ENCODE measurements at places on chromosomes 11 and 22.
A peak's percentile ranks its signal among the peaks of the same experiment; 100 is the strongest.

DNA sequence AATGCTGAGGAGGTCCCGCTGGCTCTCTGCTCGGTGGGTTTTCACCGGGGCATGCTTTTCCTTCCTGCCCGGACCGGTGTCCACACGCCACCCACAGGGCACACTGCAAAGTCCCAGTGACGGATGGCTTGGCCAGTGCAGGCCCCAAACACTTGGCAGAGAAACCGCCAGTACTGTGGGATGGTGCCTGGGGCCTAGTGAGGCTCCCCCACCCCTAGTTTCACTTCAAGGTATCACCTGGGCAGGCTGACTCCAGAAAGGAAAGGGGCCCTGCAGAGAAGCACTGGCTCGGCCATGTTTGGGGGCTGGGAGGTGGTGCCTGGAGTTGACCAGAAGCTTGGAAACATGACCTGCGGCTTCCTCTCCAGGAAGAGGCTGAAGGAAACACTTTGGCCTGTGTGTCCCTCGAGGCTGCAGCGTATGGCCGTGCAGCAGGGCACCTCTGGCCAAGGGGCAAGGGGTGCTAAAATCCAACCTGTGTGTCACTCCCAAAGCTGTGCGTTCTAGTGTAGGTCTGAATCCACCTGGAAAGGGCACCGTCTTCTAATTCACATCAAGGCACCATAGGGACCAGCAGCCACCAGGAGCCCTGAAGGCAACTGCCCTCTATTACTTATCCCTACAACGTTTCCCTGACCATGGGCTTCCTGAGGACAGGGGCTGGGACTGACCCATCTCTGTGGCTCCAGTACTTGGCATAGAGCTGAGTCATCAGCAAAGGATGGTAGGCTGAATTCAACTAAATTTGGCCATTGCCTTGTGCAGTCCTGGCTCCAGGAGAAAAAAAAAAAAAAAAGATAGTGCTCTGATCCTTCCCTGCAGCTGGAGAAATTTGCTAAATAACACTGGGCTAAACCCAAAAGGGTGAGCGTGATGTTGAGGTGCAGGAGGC lies 22.6 kb downstream of the TPBGL start:
- DNase-seq: no peak

- DNase-seq: no peak
Measured at GRCh38 chr11:73622926-73623593, 23.3 kb upstream of the PLEKHB1 start.

GRCh38 chr22:23231471-23232093 lies 51.3 kb downstream of the BCR start:
- no peak for DNase-seq

GRCh38 chr22:32985899-32986765 lies 72.0 kb downstream of the SYN3 start:
- DNase-seq: peak; percentile 91

- DNase-seq: no peak
Measured at GRCh38 chr11:35292279-35292678, 127.1 kb downstream of the SLC1A2 start.

DNA sequence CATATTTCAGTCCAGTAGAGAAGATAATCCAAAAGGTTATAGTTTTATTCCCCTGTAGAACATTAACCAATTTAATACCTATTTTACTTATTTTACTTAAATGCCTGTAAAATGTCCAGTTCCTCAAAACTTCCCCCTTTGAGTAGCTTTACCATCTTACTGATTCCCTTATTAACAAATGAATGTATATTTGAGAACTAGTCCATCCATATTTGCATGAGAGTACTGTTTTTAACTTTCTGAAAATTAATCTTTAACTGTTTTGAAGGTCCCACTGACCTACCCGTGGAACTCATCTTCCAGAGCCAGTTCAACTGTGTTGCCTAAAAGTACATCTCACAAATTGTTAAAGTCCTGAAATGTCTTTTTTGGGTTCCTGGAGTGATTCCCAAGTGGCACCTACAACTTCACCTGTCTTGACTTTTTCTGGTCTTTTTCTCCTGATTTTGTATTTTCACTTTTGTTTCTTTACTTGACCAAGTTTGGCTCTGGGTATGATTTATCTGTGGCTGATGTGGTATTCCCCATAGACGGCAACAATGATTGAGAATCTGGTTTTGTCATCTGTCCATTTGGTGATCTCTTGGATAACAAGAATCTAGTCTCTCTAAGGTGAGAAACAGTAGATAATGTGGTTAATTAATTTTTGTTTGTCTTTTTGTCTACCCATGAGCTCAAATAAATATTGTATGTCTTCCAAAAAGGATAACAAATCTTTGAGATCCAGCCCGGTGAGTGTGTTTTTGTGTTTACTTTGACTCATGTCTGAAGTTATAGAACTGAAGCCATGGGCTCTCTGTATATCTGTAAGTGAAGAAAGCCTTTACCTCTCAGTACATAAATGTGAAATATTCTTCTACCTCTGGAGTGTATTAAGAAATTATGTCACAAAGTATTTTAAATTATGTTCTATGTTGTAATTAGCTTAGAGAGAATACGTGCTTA lies 174.2 kb downstream of the ETS1 start:
- no peak for DNase-seq

- peak; percentile 10 for DNase-seq
Measured at GRCh38 chr11:30106222-30107181, 89.7 kb upstream of the KCNA4 start.

GRCh38 chr11:95565724-95566141 lies 223.8 kb downstream of the FAM76B start:
- no peak for DNase-seq

- DNase-seq: no peak
Measured at GRCh38 chr22:28183078-28183860, 264.2 kb upstream of the PITPNB start.

DNA sequence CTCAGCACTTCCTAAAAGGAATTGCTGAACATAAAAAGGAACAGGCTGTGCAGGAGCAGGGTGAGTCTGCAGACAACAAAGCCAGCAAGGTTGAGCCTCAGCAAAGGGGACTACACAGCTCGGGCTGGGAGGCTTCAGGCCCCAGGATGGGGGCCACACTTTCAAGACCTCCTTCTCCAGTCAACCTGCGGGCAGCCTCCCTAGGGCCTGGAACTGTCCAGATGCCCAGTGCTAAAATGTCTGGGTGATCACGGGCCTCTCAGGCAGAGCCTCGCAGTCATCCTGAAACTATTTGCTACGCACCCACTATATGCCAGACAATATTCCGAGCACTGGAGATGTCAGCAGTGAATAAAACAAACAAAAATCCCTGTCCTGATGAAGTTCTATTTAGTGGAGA lies 3.9 kb upstream of the NEFH start:
- peak; percentile 41 for DNase-seq

DNA sequence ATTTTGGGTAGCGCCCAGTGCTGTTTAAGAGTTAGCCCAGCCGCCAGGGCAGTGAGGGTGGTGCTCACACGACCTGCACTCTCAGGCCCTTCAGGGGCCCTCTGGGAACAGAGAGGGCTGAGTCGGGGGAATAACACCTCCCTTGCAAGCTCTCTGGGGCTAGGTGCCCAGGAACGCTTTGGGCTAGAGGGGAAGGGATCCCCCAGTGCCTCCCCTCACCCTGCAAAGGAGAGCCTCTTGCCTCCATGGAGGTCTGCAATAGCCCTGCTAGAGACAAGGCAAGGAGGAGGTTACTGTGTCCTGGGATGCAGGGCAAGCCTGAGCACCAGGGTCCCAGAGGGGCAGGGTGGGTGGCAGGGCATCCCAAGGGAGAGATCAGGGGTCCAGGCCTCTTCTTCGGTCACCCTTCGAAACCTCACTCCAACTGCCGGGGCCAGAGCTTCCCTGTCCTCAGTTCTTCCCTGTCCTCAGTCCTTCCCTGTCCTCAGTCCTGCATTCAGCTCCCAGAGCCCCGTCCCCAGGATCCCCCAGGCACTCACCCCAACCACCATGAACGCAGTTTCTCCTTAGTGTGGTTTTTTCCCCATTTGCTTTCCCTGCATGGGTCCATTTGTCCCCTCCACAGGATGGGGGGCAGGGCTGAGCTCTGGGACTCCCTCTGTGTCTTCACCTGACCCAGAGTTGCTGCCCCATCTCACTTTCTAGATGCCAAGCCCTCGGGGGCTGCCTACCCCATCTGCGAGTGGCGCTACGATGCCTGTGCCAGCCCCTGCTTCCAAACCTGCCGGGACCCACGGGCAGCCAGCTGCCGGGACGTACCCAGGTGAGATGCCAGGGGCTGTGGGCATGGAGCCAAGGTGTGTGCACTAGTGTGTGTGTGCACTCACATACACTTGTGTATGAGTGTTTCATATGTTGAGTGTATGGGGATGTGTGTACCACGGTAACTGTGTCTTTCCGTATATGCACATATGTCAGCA lies 60.8 kb downstream of the OTOG start:
- no peak for DNase-seq

GRCh38 chr11:99069856-99070444 lies 49.2 kb downstream of the CNTN5 start:
- DNase-seq: peak; percentile 21

DNA sequence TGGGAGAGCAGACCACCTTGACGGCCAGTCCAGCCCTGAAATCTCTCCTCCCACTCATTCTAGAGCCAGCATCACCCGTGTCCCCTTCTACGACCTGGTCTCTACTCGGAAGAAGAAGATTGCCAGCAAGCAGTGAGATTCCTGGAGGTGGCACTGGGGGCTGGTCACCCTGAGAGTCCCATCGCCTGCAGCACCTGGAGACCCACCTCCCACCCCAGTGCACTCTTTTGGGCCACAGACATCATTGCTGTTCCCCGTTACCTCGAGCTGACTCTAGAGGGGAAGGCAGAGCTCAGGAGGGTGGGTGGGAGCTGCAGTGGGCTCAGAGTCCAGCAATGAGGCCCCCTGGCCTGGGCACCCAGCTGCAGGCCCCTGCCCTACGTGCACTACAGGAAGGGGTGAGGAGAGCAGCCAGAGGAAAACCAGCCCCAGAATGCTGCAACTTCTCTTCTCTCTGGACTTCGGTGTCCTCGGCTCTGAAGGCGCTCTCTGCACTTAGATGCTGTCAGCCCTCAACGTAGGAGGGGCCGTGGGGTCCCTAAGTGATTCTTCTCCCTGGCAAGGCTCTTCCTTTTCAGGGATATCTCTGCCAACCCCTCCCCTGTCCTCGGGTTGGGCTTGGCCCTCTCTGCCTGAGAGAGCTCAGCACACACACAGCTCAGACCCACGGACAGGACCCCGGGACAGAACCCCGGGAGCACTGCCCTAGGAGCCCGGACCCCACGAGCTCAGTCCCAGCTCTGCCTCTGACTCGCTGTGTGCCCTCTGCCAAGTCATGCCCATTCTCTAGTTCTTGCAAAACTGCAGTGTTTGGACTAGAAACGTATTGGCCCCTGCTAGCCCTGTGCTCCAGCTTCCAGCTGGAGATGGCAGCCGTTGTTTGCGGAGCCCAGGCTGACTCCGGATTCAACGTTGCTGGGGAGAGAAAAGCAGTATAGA lies 31.3 kb downstream of the CYTH4 start:
- no peak for DNase-seq

DNA sequence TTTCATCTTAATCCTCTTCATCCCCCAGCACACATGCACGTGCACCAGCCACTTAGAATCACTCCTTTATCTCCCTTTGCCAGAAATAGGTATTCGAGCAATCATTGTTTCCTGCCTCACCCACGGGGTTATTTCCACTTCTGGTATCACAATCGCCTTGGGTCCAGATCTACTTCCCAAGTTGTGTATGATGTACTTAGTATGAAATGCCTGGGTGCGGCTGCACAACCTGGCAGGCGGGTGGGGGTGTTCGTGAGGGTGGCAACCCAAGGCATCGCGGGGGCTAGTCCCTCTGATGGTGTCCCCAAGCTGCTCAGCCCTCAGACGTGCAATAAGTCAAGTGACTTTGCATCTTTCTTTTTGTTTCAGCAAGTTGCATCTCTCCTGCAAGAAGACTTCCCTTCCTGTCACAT lies 475.6 kb downstream of the MIAT start:
- no peak for DNase-seq

DNA sequence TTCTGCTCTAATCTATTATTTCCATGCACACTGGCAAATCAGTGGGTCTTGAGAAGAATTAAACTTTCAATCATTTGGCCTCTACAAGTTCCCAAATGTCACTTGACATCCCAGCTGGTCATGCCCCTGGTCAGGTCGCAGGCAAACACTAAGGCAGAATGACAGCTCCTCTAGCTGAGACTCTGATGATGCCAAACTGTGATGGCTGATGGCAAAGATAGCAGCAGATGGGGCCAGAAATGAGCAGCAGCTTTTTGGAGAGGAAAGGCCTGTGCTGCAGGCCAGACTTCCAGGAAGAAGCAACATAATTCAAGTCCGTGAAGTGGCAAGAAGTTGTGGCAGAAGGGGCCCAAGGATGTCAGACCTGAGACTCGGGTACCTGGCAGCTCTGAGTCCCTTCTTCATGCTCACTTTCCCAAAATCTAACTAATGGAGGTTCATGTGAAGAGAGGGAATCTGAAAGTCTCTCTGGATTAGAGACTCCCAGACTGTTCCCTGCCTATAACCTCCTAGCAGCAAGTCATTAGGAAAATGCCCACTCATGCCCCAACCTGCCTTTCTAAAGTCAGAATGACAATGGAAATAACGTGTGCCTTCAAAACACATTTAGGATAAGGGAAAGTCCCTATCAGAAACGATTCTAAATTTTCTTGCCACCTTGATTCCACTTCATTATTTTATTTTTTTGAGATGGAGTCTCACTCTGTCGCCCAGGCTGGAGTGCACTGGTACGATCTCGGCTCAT lies 9.4 kb upstream of the PMM1 start:
- no peak for DNase-seq

DNA sequence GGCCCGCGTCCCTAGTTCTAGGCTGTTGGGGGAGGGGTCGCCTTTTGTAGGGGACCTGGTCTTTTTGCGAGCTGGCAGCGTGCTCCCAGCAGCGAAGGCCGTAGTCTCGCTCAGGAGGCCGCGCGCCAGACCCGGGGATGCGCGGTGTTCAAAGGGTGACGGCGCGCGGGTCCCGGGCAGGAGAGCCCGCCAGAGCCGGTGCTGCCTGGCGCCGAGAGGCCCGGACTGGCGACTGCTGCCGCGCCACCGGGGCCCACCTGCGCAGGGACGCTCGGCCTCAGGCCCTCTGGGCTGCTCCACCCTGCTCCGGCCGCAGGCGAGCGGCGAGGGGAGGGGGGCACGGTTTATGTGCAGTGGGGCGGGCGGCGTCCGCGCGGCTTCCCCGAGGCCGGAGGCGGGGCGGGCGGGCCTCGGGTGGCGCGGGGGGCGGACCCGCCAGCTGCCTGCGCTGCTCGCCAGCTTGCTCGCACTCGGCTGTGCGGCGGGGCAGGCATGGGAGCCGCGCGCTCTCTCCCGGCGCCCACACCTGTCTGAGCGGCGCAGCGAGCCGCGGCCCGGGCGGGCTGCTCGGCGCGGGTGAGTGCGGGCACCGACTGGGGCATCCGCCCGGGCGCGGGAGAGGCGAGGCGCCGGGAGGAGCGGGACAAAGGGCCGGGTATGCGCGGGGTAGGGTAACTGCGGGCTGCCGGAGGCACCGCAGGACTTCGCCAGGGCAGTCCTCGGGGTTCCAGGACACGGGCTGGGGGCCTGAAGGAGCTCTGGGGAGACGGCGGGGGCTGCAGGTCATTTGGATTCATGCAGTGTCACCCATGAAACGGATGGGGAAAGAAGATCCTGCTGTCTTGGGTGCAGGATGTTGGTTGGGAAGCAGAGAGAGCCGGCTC lies at the start of gene PRSS23:
TSS of gene PRSS23 (plus strand) at position 467 of the 884 bp plus-strand sequence. CDS start 7,102 bp downstream, outside the sequence.
- DNase-seq: peak; percentile 93

- no peak for DNase-seq
Measured at GRCh38 chr11:12801976-12802375, 127.8 kb downstream of the TEAD1 start.

GRCh38 chr11:58562375-58562800 lies 13.3 kb downstream of the LPXN start:
- no peak for DNase-seq
